ENCODE measurements at places on chromosomes 7 and 10.

GRCh38 chr7:43701500-43701854 is 27.8 kb downstream of the COA1 start:
- no peak for DNase-seq

DNA sequence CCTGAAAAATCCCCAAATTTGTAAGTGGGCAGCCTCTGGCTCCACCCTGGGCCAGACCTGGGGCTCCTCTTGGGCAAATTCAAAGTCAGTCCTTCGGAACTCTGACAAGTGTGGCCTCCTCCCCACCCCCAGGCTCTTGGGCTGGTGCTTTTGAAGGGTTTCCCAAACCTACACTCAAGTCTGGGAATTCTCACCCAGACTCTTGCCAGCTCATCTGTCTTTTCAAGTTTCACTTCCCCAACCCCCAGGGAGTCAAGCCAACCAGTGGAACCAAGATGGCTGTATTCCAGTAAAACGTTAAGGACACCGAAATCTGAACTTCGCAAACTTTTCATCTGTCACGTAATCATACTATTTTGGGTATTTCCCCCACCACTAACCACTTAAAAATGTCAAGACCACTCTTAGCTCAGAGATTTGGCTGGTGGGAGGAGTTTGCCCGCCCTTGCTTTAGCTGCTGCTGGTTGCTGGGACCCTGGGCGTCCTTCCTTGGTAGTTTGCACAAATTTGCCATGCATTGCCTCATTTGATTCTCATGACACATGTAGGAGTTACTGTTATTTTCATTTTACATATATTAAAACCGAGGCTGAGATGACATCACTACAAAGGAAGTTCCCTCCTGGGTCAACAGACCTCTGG is 1.7 kb upstream of the MYO1G start:
- DNase-seq = no peak

DNA sequence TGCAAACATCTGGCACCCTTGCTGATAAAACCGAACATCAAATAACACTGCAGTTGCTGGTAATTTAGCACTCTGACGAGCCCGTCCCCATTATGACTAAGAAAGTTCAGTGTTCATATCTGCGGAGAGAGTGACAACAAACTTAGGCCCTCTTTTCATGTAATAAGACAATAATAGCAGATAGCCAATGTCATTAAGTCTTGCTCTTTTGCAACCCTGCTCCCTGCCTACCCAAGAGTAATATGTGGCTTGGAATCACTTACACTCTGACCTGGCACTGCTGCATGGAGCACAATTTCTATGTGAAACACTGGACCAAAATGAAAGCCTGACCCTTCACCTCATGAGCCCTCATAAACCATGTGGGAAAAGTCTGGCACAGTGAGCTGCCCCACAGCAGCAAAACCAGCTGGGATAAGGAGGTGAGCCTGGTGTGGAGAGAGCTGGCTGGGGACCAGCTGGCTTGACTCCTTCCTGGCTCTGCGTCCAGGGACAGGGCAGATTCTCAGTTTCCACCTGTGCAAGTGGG is 86.5 kb downstream of the HIPK2 start:
- no peak for DNase-seq

- DNase-seq = no peak
Observed at GRCh38 chr7:115005953-115006352, 84.1 kb downstream of the MDFIC start.

GRCh38 chr7:31890198-31890597 is 180.0 kb downstream of the PDE1C start:
- no peak for DNase-seq

- no peak for DNase-seq
Observed at GRCh38 chr7:104133238-104133637, 74.6 kb downstream of the ORC5 start.

DNA sequence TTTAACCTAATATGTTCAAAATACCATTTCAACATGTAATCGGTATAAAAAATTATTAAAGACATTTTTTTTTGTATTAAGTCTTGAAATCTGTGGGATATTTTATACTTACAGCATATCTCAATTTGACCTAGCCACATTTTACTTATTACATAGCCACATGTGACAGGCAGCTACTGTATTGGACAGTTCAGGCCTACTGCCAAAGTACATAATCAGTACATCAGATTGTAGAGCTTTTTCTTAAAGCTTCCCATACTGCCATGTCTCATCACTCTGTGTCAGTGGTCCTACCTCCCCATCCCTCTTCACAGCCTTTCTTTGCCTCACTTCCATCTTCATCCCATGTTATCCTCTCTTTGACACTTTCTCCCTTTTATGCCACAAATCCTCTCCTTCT is 43.0 kb downstream of the LOXL4 start:
- DNase-seq = no peak

DNA sequence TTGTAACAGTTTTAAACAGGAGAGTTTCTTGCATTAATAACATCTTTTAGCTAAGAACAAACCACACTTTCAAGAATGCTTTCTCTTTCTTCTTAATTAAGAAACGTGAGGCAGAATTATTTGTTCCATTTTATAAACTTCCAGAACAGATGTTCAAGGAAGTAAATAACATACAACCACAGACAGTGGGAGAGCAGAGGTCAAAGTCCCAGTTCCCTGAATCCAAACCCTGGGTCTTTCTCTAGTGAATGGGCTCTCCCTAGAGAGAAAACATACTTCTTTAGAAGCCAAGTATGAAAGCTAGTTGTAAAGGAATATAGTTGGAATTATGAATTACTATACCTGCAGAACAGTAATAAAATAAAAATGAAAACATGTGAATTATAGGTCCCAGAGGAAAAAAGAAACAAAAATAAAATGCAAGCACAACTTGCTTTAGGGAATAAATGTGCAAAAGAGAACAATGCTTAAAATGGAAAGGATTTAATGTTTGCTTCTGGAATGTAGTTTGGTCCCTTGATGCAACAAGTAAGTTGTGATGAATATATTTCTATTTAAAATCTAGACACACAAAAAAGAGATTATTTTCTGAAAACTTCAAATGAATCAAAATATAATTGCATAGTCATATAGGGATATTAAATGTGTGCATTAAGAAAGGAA is 6.0 kb downstream of the OR6B1 start:
- no peak for DNase-seq

DNA sequence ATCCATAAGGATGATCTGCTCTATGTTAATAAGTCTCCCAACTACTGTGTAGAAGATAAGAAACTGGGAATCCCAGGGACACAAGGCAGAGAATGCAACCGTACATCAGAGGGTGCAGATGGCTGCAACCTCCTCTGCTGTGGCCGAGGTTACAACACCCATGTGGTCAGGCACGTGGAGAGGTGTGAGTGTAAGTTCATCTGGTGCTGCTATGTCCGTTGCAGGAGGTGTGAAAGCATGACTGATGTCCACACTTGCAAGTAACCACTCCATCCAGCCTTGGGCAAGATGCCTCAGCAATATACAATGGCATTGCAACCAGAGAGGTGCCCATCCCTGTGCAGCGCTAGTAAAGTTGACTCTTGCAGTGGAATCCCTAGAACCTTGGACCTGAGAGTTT is 10.3 kb downstream of the WNT16 start:
- DNase-seq = no peak

GRCh38 chr7:151940048-151940811 is 16.0 kb upstream of the GALNTL5 start:
- DNase-seq = no peak

DNA sequence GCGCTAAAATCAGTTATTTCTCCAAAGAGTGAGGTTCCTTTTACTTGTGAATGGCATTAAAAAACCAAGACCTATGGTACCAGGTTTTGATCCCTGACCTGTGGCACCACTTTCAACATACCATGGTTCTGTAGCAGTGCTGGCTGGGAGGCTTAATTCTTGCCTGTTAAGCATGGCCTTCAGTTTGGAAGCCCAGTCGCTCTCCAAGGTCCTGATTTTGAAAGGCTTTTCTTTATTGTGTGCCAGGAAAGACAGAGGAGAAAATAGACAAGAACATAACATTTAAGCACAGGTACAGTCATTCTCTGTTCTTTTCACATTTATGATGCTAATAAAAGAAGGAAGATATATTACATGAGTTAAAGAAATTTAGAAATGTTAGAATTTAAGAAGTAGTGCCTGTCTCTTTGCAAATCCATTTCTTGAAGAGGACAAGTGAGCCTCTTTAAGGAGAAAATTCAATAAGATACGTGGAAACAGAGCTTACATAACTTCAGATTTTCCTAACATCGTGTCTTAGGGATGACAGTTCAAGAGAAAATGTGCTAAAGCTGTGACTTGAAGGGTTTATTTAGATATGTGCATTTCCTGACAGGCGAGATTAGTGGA is 357.6 kb downstream of the DPP6 start:
- no peak for DNase-seq

- DNase-seq = no peak
Observed at GRCh38 chr10:130108934-130109604, 1.6 kb downstream of the C10orf143 start.

DNA sequence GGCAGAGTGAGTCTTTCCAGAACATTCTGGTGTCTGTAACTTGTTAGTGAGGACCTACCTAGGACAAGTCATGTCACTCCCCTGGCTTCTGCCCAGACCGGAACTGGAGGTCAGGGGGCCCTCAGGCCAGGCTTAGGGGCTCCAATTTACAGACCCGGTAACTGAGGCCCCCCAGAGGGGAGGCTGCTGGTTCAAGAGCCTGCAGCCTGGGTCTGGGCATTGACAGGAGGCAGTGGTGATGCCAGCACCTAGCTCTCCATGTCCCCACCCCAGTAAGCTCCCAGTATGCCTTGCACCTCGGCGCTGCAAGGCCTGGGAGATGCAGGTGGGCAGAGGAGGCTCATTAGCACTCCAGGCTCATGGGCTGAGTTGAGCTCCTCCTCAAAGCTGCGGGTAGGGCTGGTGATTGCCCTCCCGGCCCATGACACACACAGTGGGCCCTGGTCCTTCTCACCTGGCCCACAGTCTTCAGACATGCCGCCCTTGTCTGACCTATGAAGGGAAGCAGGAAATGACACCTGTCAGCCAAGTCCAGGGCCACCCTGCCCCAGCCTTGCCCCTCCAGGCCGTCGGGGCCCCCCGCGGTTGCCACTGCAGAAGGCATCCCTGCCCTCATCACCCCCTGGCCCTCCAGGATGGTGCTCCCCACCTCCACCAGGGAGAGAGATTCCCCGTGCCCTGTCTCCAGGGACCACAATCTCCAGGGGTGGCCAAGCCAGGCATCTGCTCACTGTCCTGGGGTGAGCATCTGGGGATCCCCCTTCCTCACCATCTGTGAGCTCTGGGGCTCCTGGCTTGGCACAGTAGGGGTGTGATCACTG is 88.3 kb upstream of the TMEM248 start:
- no peak for DNase-seq

GRCh38 chr10:74924251-74924963 is 98.0 kb downstream of the KAT6B start:
- DNase-seq = no peak

DNA sequence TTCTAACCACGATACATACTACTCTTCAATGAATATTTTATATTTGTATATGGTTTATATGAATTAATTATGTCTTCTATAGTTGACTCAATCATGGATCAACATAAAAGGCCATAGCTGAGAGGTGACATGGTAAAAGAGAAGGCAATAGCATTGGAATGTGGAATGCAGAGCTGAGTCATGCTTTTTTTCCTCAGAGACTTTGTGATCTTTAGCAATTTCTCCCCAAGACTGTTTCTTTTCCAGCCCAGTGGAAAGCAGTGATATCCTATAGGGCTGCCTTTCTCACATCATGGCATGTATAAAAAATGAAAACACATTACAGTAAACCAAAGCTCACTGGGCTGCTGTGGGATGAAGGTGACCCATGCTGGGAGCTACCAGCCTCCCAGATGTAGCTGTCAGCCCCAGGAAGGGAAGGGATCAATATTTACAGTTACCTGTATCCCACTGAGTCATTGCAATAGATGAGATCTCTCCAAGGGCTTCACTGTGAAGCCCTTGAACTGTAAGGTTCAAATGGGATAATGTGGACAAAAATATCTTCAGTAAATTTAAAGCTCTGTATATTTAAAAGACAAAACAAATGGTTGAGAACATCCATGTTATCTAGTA is 30.2 kb downstream of the SLC39A12 start:
- no peak for DNase-seq

- no peak for DNase-seq
Observed at GRCh38 chr10:12180221-12180974, 15.3 kb downstream of the NUDT5 start.

DNA sequence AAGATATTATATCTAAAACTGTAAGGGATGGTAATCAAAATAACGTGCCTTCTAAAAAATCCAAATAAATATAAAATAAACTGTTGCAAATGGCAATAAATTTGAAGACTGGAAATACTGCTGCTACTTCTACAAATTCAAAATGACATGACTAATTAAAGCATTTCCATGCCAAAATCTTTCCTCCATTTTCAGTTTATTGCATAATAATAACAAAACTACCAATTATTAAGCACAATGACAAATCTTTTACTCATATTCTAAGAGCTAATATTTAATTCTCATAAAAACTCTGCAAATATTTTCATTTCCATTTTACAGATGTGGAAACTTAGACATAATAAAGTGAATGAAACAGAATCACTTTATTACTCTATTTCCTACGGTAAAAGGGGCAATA is 38.8 kb upstream of the NEBL start:
- DNase-seq = no peak

DNA sequence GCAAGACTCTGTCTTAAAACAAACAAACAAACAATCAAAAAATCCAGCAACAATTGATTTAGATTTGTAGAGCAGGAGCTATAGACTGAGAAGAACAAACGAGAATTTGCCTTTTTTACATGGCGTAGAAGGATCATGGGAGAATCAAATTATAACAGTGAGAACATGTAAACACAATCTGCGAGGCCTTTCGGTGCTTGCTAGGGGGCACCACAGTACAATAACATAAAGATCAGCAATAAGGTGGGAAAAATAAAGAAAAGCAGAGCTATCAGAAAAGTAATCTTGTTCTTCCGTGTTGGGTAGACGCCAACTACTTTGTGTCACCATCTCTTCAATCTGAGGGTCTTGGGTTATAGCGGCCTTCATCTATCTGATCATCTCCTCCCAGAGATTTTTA is 82.2 kb downstream of the NOD1 start:
- no peak for DNase-seq

DNA sequence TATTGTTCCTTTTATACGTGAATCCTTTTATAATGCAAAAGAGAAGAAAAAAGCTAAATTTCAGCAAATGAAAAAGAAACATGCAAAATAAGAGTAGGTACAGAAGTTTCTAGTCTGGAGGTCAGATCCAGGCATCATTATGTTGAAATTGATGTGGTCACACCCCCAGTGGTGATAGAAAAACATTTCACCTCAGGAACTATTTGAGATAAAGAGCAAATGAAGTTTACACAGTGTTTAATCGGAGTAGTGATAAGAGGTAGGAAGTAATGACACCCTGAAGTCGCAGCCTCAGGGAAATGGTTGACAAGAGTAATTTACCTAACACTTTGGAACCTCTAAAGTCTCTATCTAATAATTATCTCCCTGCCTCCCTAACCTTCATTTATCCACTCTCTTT is 536.0 kb upstream of the STEAP1 start:
- no peak for DNase-seq

GRCh38 chr10:48274636-48275035 is at the start of gene FRMPD2:
Gene FRMPD2, minus strand, starts transcription at chr10:48274696. Its CDS starts 129 bp downstream, at chr10:48274567.
- no peak for DNase-seq

Data from activated T-cell treated with anti-CD3 and anti-CD28 coated beads for 1 hour (primary cell).